ENCODE measurements at places on chromosomes 5 and 9.

DNA sequence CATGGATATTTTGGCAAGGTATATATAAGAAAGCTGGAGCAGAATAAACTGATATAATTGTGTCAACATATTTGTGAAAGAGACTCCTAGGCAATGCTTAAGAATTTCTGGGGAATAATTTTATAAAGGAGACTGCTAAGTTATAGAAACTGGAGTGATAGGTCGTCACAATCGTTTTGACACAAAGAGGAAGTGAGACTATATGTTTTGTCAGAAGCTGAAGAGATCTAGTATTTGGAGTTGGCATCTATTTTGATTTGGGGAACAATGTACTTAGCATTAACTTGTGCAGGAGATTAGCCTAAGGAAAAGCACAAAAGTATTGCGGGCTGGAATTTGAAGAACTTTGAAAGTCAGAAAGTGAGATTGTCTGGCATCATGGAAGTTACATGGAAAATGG is 582.5 kb downstream of the TAF11L14 start:
- DNase-seq = no peak

DNA sequence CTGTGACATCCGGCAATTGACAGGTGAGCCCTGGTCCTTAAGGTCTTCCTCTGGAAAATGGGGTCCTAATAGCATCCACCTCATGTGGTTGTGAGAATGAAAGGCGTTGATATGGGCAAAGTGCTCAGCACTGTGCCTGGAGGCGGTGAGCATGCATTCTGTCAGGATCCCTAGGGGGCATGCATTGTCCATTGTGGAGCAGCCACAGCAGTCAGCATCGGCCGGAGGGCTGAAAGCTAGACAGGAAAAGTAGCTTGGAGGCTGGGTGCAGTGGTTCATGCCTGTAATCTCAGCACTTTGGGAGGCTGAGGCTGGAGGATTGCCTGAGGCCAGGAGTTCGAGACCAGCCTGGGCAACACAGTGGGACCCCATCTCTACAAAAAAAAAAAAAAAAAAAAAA is 122.2 kb downstream of the LHX2 start:
- DNase-seq = no peak

DNA sequence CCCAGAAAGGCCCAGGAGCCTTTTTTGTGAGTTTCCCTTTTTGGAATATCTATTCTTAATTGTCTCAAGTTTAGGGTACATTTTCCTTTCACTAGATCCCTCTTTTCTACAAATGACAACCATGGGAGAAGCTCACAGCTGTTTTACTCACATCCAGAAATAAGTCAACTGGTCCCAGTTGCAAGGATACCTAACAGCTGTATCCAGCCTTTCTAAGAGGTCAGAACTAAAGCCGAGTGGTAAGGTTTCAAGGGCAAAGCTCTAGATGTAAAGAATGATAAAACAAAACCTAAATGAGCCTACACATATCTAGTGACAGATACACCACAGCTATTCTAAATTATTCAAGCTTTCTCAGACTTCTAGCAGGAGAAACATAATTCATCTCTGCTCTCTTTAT is 4.4 kb downstream of the FGF10 start:
- DNase-seq = no peak

- DNase-seq = no peak
These were observed 675.6 kb downstream of the BRINP1 start for GRCh38 chr9:118693645-118694044.

DNA sequence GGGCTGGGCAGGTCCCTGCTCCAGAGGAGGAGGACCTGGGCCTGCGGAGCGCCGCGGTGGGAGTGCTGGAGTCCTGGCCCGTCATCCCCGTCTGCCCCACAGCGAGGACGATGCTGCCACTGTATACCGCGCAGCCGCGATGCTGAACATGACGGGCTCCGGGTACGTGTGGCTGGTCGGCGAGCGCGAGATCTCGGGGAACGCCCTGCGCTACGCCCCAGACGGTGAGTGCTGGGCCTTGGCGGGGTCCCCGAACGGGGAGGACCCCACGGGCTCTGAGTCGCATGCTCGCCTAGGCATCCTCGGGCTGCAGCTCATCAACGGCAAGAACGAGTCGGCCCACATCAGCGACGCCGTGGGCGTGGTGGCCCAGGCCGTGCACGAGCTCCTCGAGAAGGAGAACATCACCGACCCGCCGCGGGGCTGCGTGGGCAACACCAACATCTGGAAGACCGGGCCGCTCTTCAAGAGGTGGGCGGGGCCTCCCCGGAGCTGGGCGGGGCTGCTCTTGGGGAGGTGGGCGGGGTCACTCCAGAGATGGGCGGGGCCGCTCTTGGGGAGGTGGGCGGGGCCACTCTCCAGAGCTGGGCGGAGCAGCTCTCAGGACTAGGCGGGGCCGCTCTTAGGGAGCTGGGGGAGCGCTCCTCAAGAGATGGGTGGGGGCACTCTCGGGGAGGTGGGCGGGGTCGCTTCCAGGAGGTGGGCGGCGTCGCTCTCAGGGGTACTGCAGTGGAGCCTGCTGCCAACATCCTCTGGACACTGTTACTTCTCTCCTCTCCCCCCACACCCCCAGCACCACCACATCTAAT is 13.1 kb downstream of the LRRC26 start:
- DNase-seq = peak; percentile 74

- DNase-seq = no peak
These were observed 214.4 kb upstream of the RORB start for GRCh38 chr9:74282526-74283253.

DNA sequence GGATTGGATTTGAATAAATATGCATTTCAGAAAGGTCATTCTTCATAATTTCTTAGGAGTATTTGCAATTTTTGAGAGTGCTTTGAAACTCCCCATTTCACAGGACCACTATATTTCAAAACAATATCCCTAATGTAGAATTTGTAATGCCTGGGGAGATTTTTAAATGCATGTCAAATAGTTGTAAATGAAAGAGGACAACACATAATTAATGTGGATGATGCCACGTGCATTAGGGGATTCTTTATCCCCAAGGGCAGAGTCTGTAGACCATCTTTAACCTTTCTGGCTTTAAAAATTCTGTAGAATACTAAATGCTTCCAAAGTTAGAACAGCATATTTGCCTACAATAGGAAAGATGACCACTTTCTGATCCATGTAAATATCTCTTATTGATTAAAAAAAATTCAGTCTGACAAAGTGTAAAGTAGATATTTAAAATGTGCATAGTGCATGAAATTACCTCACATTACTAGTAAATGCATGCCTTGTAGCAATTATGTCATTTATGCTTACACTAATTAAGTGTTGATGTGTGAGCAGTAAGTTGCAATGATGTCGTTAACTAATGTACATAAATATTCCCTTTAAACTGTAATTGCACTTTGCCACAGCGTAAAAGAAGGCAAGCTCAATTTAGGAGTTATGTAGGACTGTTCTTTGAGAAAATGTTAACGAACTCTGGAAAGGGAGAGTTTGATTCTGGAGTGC is 416.1 kb downstream of the PSAT1 start:
- no peak for DNase-seq

- DNase-seq = no peak
These were observed 51.9 kb downstream of the PSAT1 start for GRCh38 chr9:78348848-78349247.

GRCh38 chr9:115385383-115386122 is 267.6 kb upstream of the TNC start:
- no peak for DNase-seq

DNA sequence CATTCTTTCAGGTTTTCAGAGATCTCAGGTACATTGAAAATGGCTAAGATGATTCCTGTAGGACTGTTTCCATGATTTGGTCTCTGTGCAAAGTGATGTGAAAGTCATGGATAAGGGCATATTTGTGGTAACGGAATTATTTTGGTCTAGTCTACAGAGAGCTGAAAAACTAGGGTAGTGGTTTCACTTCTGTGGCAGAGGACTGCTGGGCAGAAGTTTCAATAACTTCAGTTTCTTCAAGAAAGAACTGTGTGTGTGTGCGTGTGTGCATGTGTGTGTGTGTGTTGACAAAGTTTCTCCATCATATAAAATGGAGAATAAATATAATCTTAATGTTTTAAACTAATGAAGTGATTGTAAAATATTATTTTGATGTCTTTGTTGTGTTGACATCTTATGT is 4.3 kb downstream of the CNOT8 start:
- DNase-seq = no peak

GRCh38 chr9:18768951-18769622 is 263.9 kb downstream of the SAXO1 start:
- DNase-seq = no peak

- no peak for DNase-seq
These were observed 41.3 kb upstream of the LPCAT1 start for GRCh38 chr5:1564824-1565736.

- DNase-seq = no peak
These were observed 135.6 kb downstream of the C9orf50 start for GRCh38 chr9:129485145-129485774.

GRCh38 chr5:120504057-120504456 is 40.0 kb downstream of the PRR16 start:
- no peak for DNase-seq

GRCh38 chr9:126510564-126510963 is 103.2 kb upstream of the LMX1B start:
- DNase-seq = no peak

- no peak for DNase-seq
These were observed 14.5 kb downstream of the PHAX start for GRCh38 chr5:126615286-126615685.

- DNase-seq = no peak
These were observed 136.7 kb downstream of the CDC42SE2 start for GRCh38 chr5:131400585-131400984.

- no peak for DNase-seq
These were observed 50.0 kb downstream of the HRH2 start for GRCh38 chr5:175707751-175708375.

GRCh38 chr9:101275769-101276250 is 109.0 kb downstream of the BAAT start:
- DNase-seq = no peak

GRCh38 chr9:107883496-107884124 is 394.0 kb upstream of the KLF4 start:
- no peak for DNase-seq

DNA sequence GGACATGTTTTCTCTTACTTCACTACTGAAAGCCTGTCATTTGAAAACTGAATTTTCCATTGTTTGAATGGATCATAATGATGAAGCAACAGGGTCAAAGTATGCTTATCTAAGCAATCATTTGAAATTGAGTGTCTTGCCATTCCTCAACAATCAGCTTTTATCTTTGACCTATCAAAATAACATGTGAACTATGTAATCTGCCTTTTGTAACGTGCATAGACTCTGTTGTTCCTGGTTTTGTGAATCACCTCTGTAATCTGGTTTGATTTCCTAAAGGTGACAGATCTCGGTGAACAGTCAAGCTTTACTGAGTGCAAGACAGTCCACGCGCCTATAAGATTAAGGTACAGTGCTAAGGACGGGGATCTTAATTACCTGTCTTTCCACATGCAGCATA is 3.3 kb downstream of the MEF2C start:
- no peak for DNase-seq

GRCh38 chr9:126872516-126872915 is 12.1 kb downstream of the ZBTB34 start:
- no peak for DNase-seq

DNA sequence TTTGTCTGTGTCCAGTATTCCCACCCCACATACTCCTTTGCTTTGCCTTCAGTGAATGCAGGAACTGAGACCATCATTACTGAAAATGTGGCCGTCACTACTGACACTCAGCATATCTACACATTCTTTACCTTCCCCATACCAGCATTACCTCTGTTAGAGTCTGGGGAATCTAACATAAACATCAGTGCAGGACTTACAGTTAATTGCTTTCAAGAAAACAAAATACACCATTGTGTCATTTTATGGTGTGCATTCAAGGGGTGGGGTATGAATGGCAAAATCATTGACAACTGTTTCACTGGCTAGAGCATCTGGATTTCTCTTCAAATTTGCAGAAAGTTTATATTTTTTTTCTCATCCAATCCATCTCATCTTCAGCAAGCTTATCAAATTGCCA is 731.4 kb upstream of the RIOK2 start:
- no peak for DNase-seq

DNA sequence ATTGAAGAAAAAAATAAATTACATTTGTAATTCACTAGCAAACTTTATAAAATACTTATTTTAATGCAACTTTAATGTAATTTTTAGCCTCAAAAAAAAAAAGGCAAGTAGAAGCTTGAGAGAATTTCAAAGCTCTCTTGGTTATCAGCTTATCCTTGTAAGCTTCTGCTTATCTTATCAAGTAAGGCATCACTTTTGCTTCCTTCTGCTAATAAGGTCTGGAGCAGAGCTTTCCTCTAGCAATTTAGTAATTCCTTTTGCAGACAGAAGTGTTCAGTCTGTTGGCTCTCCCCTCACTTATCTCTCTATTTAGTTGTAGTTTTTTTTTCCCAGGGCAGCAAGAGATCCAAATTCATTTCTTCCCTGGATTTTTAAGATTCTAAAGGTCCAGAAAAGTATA is 525.0 kb downstream of the ISL1 start:
- DNase-seq = no peak

GRCh38 chr5:114953565-114953964 is 216.1 kb downstream of the TRIM36 start:
- DNase-seq = no peak

DNA sequence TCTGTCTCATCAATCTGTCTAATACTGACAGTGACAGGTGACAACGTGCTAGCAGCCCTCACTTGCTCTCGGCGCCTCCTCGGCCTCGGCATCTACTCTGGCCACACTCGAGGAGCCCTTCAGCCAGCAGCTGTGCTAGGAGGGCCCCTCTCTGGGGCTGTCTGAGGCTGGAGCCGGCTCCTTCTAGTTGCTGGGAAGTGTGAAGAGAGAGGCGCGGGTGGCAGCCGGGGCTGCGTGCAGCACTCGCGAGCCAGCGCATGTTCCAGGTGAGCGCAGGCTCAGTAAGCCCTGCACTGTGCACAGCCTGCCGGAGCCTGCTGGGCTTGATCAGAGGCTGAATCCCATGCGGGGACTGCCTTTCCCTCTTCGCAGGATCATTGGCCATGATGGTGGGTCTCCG is 330.7 kb downstream of the CDH10 start:
- DNase-seq = no peak

DNA sequence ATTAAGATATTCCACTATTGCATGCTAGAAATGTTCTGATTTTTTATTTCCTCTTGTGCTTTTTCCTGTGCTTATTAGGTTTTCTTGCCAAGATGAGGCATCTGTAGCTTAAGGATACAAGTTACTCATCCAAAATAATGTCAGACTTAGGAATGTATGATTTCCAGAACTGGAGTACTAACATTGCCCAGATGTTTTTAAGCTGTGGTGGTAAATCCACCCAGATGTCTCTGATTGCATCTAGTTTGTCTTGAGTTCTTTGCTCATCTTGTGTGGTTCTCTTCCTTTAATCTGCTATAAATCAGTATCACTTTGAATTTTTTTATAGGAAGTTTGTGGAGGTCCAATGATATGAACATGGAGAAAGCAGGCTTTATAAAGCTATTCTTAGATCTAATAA is 337.5 kb upstream of the ZNF608 start:
- no peak for DNase-seq

DNA sequence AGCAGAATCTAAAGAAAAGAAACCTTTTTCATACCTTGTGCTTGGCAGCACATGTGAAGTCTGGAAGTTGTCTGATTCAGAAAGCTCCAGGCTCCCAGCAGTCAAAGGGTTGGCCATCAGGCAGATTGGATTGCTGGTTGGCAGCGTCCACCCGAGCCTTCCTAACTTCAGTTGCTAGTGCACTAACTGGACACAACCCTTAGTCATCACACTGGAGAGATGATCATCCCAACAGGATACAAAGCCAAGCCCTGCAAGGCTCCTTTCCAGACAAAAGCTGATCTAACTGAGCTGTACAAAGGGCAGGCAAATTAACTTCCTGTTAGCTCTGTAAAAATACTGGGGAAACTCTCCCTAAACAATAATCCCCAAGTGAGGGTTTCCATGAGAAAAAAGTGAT is 185.6 kb downstream of the SNX18 start:
- no peak for DNase-seq

GRCh38 chr5:150302301-150303069 is at the start of gene ARSI:
TSS of gene ARSI (minus strand) at chr5:150302905. CDS start at chr5:150302373, 532 bp downstream.
- no peak for DNase-seq

Measured in stimulated activated CD4-positive, alpha-beta T cell treated with anti-CD3 and anti-CD28 coated beads, Interleukin-2, amount 100 ng/mL, for 4 hours (primary cell).